ENCODE measurements at places on chromosomes 6 and 20. TPM values are rescaled to one million over a fixed set of nuclear protein-coding genes. Genes with fewer than 3 reads are reported as not detected.

The E2F1 gene
- 2.1 TPM for total RNA-seq

The SLC44A4 gene
- not detected for total RNA-seq

The KIF25 gene
- 0.26 TPM for total RNA-seq

The BCAS4 gene
- total RNA-seq = 33.7 TPM

The PRDM13 gene
- total RNA-seq = not detected

- no peak overlapping the region for H3K27ac ChIP-seq
- no peaks in the 10 kb centered on the region for H3K27me3 ChIP-seq
- H3K4me1 ChIP-seq = peaks cover 22% of the 10 kb centered on the region
These were observed 2.1 kb downstream of the MAPK13 start for GRCh38 chr6:36132246-36132895.

DNA sequence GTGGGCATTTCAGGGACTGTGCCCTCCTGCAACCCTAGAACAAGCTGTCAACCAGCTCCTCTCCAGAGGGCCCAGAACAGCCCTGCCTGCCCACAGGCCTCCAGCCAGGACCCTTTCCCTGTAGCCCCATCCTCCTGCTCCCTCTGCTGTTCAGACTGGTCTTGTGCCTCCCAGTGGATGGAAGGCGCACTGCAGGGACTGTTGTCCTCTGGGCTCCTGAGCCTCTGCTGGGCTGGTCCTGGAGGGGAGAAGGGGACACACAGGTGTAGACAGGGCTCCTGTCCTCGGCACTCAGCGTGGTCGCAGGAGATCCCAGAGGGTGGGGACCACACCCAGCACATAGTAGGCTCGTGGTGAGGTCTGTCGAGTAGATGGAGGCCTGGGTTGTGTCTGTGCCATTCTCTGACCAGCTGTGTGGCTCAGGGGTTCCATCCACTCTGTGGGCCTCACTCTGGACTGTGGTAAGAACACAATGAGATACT, 11.5 kb downstream of the ITPR3 start:
- no peak overlapping the region for H3K4me3 ChIP-seq
- peaks cover 2% of the 10 kb centered on the region for H3K4me1 ChIP-seq
- H3K27me3 ChIP-seq = no peaks in the 10 kb centered on the region
- no peaks in the 10 kb centered on the region for H3K36me3 ChIP-seq

DNA sequence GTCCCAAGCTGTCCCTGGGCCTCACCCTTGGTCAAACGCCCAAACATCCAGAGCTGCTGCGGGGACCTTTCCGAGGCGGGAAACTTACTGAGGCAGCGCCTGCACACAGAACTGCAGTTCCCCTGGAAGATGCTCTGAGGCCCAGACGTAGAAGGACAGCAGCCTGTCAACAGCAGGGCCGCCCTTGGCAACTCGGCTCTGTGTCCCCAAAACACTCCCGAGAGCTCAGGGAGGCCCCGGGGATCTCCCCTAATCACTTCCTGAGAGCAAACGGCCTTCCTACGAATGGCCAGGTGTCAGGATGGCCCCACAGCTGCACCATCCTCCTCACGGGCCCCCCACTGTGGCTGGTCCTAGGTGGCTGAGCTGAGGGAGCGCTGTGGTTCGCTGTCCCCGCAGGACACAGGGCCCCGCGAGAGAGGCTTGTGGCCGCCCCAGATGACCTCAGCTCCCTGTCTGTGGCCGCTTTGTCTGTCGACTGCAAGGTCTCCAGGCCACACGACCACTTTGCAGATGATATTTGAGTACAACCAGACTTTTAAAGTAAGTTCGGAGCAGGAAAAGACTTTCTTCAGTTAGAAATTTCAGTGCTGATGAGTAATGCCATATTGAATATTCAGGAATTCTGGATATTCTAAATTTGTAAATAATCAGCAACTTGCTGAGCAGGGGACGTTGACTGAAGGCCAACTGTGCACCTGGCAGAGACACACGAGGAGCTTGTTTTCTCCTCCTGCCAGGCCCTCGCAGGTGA, 46.0 kb downstream of the DLL1 start:
- no peaks in the 10 kb centered on the region for H3K36me3 ChIP-seq
- H3K4me3 ChIP-seq = no peak overlapping the region
- no peaks in the 10 kb centered on the region for H3K27me3 ChIP-seq
- no peaks in the 10 kb centered on the region for H3K4me1 ChIP-seq

DNA sequence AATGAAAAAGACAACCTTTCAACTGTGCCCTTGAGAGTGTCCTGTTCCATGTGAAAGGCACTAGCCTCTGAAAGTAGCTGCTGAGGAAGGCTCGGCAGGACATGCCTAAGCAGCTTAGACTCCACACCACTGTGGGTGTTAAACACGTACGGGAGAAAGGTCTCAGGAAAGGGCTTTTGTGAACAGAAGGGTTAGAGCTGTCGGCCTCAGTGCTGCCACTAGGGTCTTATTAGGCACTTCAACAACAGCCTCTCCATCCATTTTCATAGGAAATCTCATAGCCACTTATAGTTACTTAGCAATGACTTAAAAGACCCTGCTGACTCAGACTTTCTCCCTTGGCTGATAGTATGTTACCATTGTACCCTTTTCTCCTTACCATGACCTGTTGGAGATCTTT, 662.8 kb downstream of the TBC1D32 start:
- no peaks in the 10 kb centered on the region for H3K36me3 ChIP-seq
- no peak overlapping the region for H3K27ac ChIP-seq
- no peaks in the 10 kb centered on the region for H3K4me1 ChIP-seq
- no peaks in the 10 kb centered on the region for H3K27me3 ChIP-seq

DNA sequence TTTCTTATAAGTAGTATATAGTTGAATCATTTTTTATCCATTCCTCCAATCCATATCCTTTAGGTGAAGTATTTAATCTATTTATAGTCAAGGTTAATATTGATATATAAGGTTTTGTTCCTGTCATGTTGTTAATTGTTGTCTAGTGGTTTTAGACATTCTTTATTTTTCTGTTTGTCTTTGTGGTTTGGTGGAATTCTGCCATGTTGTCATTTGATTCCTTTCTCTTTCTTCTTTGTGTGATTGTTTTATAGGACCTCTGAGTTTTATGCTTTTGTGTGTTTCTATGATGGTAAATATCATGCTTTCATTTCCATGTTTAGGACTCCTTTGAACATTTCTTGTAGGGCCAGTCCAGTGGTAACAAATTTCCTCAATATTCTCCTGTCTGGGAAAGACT, 450.3 kb upstream of the BTBD3 start:
- DNase-seq = no peak
- no peak overlapping the region for H3K4me3 ChIP-seq
- no peaks in the 10 kb centered on the region for H3K36me3 ChIP-seq
- H3K27ac ChIP-seq = no peak overlapping the region
- no peaks in the 10 kb centered on the region for H3K4me1 ChIP-seq

- H3K27ac ChIP-seq = no peak overlapping the region
- DNase-seq = no peak
- H3K27me3 ChIP-seq = no peaks in the 10 kb centered on the region
- H3K4me3 ChIP-seq = no peak overlapping the region
- no peaks in the 10 kb centered on the region for H3K36me3 ChIP-seq
These were observed 13.1 kb downstream of the MTHFD1L start for GRCh38 chr6:150878347-150879213.

GRCh38 chr6:141540207-141540606, 592.5 kb upstream of the GJE1 start:
- no peaks in the 10 kb centered on the region for H3K36me3 ChIP-seq
- H3K4me3 ChIP-seq = no peak overlapping the region
- no peak overlapping the region for H3K27ac ChIP-seq
- no peaks in the 10 kb centered on the region for H3K27me3 ChIP-seq
- DNase-seq = no peak

GRCh38 chr6:34312259-34312658, 63.5 kb upstream of the SMIM29 start:
- H3K27me3 ChIP-seq = no peaks in the 10 kb centered on the region
- no peaks in the 10 kb centered on the region for H3K4me1 ChIP-seq
- DNase-seq = no peak
- no peak overlapping the region for H3K27ac ChIP-seq
- H3K36me3 ChIP-seq = no peaks in the 10 kb centered on the region

- peaks cover 4% of the 10 kb centered on the region for H3K4me1 ChIP-seq
- no peak for DNase-seq
- H3K36me3 ChIP-seq = peaks cover 10% of the 10 kb centered on the region
- no peak overlapping the region for H3K27ac ChIP-seq
- H3K4me3 ChIP-seq = no peak overlapping the region
- no peaks in the 10 kb centered on the region for H3K27me3 ChIP-seq
These were observed 20.2 kb downstream of the SNHG17 start for GRCh38 chr20:38414769-38415450.

GRCh38 chr6:93177918-93178317, 241.4 kb downstream of the EPHA7 start:
- H3K4me1 ChIP-seq = no peaks in the 10 kb centered on the region
- no peaks in the 10 kb centered on the region for H3K36me3 ChIP-seq
- no peaks in the 10 kb centered on the region for H3K27me3 ChIP-seq
- DNase-seq = no peak
- no peak overlapping the region for H3K4me3 ChIP-seq

DNA sequence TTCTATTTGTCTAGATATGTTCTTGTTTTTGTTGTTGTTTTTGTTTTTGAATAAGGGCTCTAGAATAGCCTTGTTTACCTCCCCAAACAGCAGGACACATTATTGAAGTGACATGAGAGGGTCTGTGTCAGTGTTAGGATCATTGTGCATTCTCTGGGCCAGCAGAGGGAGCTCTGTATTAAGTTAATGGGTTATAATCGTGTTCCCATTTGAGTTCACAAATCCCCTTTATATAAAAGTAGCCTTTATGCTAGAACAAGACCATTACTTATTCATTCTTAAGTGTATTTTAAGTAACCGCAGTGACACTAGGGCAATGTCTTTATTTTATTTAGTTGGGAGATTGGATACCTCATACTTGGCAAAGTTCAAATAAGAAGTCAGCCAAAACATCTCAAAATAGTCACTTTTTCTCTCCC, 44.8 kb downstream of the STK4 start:
- H3K27me3 ChIP-seq = no peaks in the 10 kb centered on the region
- peaks cover 3% of the 10 kb centered on the region for H3K36me3 ChIP-seq
- no peak overlapping the region for H3K27ac ChIP-seq
- peak; percentile 84 for DNase-seq

DNA sequence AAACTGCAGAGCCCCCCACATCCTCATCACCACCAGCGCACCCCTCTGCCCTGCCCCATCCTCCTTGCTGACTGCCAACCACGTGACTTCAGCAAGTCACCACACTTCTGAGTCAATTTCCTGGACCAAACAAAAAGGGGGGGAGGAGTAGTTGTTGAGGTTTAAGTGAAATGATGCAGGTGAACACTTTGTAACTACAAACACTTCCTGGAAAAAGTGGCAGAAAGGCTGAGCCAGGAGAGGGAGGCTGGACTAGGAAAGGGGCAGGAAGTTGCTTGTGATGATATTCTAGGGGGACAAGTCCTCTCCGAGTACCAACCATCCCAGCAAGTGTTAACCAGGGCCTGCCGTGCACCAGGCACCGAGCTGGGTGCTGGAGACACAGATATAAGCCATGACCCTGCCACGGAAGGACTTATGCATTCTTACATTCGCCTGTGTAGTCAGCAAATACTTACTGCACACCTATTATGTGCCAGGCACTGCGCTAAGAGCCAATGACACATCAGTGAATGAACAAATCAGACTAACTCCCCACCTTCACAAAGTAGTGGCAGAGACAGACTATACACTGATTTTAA, 67.3 kb downstream of the PREX1 start:
- H3K27ac ChIP-seq = no peak overlapping the region
- no peak overlapping the region for H3K4me3 ChIP-seq
- no peaks in the 10 kb centered on the region for H3K36me3 ChIP-seq
- peak; percentile 72 for DNase-seq
- H3K27me3 ChIP-seq = no peaks in the 10 kb centered on the region

GRCh38 chr6:131646249-131646670, 9.2 kb downstream of the ENPP3 start:
- no peaks in the 10 kb centered on the region for H3K36me3 ChIP-seq
- no peak overlapping the region for H3K4me3 ChIP-seq
- H3K4me1 ChIP-seq = no peaks in the 10 kb centered on the region
- H3K27ac ChIP-seq = no peak overlapping the region
- no peak for DNase-seq
